ENCODE measurements at places on chromosomes 1 and 21.

DNA sequence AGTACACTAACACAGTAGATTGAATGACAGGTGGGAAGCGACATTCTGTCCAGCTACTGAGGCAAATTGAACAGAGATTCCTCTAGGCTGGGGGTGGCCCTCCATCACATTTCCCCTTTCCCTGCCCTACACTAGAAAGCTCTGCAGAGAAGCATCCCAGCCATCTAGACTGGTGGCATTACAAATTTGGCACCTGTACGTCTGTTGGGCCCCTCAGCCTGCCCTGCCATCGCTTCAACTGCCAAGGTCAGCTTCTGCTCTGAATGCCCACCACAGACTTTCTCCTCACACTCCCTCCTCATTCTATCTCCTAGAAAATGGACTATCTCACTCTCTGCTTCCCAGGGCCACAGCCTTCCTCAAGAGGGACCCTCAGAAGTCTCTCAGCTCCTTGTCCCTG, 16.7 kb downstream of the TRABD2B start:
- DNase-seq, result no peak

DNA sequence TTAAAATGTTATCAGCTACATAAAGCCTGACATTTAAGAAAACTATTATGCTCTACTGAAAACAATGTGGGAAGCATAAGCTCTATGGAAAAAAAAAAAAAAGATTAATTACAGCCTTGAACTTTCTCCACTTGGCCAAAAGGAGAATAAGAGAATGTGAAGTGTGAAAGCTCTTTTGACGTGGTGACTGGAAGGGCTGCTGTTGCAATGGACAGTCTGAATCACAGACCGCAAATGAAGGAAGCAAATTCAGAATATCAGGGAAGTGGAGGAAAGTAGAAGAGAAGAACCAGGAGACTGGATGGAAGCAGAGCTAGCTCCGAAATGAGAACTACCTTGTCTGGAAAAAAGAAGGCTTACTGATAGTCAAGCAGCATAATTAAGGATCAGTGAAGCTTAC, 106.8 kb downstream of the AK5 start:
- no peak for DNase-seq

- peak; percentile 79 for DNase-seq
Measured at GRCh38 chr1:21270086-21270689, 20.1 kb downstream of the ECE1 start.

- no peak for DNase-seq
Measured at GRCh38 chr1:112344754-112345423, 51.1 kb upstream of the CTTNBP2NL start.
